ENCODE measurements at places on chromosomes 7 and 10.

DNA sequence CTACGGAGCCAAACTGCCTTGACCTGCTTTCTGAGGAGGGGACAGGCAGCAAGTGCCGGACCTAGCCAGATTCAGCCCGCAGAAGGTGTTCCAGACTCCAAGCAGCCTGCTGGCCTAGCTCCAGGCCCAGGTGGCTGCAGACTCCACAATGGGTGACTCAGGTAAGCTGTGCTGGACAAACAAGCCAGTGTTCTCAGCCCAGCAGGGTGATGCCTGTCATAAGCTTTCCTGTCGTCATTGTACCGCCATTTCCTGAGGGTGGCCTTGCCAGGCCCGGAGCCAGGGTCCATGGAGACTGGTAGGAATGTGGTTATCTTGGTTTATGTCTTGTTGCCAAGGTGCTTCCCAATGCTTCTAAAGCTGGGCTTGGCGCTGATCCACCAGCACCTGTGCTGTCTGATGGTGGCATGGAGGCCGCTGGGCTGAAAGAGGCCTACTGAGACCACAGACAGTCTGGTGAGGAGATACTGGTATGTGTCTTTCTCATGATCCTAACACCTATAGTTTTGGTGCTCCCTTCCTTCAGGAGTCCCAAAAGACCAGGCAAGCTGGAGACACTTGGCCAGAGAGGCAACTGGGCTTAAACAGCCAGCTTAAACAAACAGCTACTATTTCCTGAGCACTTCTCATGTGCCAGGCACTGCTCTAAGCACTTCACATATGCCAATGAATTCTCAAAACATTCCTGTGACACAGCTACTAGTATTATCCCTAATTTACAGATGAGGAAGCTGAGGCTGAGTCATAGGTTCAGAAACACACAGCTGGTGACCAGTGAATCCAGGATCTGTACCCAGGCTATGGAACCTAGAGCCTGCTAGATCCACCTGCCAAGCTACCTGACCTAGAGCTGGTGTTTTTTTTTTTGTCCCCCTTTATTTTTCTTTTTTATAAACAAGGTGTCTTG lies 42.0 kb downstream of the ZC3HC1 start:
- peak; percentile 96 for DNase-seq

- no peak for DNase-seq
Observed at GRCh38 chr7:30728591-30729100, 23.3 kb upstream of the INMT start.

DNA sequence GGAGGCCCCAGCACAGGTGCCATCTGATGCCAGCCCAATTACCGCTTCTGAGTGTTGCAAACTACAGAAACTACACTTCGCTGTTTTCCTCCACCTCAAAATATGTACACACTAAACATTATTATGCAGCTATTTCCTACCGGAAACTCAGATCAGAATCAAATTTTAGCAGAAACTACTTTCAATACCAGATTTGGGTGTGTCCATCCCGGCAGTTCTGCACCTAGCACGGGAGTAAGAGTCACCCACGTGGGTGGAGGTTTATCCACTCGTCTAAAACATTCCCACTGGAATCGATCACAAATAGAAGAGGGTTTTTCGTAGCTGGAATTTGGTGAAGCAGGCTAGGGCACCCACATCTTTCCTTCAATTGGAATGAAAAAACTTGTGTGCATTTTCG lies 214.4 kb upstream of the PRKCQ start:
- no peak for DNase-seq

GRCh38 chr10:124474514-124475070 lies 13.0 kb downstream of the LHPP start:
- DNase-seq: no peak

- DNase-seq: no peak
Observed at GRCh38 chr7:97215556-97215955, 98.1 kb downstream of the SDHAF3 start.

- no peak for DNase-seq
Observed at GRCh38 chr7:102182016-102182415, 104.7 kb upstream of the SH2B2 start.

DNA sequence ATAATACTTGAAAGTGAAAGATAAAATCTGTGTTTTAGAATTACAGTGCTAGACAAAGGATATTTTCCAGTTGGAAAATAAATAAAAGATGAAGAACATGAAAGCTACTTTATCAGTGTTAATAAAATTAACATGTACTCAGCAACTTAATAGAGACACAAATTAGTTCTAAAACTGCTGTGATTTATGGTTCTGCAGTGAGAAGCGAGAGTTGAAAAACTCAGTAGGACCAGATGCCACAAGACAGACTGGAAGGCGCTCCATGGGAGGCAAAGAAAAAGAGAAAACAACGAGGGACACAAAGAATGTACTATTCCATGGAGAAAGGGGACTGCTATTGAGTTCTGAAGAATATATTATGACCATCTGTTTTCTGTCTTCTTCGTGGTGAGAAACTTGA lies 590.4 kb downstream of the PHTF2 start:
- no peak for DNase-seq

- no peak for DNase-seq
Observed at GRCh38 chr7:101631224-101631714, 2.2 kb upstream of the MYL10 start.

- no peak for DNase-seq
Observed at GRCh38 chr7:108114117-108114841, 15.9 kb downstream of the LAMB4 start.

GRCh38 chr7:104933022-104933421 lies 81.0 kb upstream of the KMT2E start:
- no peak for DNase-seq

DNA sequence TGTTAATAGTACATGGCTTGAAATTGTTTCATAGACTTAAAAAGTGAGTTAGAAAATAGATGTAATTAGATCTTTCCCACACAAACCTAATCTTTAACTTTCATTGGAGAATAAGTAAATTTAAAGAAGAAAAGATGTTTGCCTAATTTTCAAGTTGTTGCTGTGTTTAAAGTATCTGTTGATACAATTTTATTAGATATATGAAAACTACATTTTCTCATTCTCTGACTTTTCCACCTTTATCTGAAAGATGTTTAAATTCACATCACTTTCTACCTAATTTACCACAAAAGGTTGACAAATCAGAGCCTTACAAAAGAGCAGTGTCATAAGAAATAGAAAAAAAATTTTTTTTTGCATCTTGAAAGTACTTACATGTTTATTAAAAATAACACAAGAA lies 45.8 kb downstream of the SHOC2 start:
- DNase-seq: no peak

- DNase-seq: no peak
Observed at GRCh38 chr10:114623661-114624294, 34.3 kb downstream of the ABLIM1 start.

- DNase-seq: no peak
Observed at GRCh38 chr7:80902716-80903308, 16.0 kb downstream of the SEMA3C start.

DNA sequence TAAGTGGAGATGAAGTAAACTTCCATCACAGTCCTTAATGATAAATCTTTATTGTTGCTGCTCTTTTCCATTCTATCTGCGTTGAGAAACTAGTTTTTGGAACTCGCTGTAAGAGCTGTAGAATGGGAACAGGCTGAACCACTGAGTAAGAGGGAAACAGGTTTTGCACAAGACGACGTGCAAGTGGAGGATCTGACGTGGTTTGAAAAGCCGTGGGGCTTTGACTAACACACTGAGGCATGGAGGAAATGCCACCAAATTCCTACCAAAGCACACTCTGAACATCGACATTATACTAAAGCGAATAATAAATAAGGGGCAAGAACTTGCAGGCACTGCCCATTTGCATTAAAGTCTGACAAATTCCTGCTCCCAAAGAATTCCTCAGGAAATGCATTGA lies 160.6 kb downstream of the KLF6 start:
- DNase-seq: peak; percentile 63

- DNase-seq: no peak
Observed at GRCh38 chr7:14271441-14271840, 282.0 kb upstream of the ETV1 start.

GRCh38 chr10:101529207-101529606 lies 58.9 kb downstream of the POLL start:
- no peak for DNase-seq

DNA sequence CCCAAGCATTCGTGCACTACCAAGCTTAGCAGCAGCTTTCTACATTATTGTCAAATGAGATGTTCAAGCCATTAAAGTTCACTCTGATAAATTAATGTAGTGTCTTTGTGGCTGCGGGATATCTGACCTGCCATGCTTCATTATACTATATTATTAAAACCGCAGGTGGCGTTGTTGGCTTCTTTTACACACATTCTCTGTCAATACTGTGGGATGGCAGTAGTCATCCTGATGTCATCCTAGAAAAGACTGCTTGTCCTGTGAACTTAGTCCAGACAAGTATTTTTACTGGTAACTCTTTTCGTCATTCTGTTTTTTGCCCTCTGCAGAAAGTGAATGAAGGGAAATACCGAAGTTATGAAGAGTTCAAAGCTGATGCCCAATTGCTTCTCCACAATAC lies 103.9 kb downstream of the ZMYND11 start:
- DNase-seq: peak; percentile 46

DNA sequence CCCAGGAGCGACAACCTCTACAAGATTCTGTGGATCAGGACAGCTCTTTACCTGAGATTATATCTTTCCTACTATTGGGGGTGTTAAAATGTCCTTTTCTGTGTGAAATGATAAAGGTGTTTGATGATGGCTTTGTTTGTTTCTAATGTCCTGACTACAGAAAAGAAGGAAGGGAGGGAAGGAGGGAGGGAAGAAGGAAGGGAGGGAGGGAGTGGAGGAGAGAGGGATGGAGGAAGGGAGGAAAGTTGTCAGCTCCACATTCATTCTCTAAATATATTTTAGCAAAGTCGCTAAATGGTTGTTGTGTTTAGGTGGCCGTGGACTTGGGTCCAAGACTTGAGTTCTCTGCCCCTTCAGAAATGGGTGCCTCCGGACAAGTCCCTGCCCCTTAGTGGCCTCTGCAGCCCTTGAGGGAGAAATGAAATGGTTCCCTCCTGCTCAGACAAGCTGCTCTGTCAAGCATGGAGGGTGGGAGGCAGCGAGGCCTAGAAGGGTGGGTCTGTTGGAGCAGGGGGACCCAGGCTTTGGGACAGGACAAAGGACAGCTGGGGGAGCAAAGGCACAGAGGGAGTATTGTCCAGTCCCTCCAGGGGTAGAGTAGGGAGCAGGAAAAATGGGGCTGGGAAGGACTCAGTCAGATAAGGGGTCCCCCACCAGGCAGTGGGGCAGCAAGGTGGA lies 4.4 kb downstream of the RGS10 start:
- DNase-seq: no peak

DNA sequence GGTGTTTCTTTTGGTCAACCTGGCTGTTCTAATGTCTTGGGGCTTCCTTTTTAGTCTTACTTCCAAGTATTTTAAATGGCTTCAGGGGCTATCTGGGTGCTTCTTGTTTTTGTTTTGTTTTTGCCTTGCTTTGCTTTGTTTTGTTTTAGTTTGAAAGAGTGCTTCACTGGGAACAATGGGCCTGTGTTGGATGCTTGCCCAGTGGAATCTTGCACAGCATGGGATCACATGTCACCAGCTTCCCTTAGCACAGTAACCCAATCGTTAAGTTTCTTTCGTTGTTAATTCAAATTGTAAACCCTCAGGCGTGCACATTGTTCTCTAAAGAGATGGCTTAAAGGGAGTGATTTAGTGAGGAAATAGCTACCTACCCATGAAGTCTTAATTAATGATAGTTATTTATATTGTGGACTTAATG lies 8.9 kb downstream of the COL17A1 start:
- DNase-seq: no peak

DNA sequence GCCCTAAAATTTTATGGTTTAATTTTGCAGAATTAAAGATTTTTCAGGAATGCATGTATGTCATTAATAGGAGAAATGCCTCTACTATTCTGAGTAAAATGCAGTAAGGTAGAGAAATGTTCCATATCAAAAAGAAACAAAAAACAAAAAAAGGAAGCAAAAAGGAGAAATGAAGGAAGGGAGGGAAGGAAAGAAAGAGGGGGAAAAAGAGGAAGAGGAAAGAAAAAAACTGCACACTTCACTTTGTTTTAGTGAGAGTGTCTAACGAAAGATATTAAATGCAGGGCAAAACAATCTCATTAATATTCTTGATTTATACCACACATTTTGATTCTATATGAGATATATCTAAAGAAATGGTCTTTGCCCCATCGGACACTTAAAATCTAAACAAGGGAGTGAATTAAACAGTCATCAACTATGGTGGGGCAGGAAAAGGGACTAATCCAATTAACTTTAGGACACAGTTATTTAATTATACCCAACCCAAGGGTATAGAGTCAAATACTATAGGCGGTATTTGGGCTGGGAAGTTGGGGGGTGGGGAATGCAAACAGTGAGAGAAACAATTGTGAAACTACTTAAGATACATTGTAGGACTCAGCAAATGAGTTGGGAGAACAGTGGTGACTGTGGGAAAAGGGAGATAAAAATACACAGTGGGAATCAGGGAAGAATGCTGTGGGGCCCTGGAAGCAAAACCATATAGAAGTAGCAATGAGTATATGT lies 27.0 kb downstream of the IMMP2L start:
- DNase-seq: no peak

- no peak for DNase-seq
Observed at GRCh38 chr7:157540606-157541294, 203.9 kb downstream of the DNAJB6 start.

- no peak for DNase-seq
Observed at GRCh38 chr7:53383131-53383530, 347.7 kb downstream of the POM121L12 start.

GRCh38 chr10:36351159-36351558 lies 709.1 kb upstream of the FZD8 start:
- DNase-seq: no peak

DNA sequence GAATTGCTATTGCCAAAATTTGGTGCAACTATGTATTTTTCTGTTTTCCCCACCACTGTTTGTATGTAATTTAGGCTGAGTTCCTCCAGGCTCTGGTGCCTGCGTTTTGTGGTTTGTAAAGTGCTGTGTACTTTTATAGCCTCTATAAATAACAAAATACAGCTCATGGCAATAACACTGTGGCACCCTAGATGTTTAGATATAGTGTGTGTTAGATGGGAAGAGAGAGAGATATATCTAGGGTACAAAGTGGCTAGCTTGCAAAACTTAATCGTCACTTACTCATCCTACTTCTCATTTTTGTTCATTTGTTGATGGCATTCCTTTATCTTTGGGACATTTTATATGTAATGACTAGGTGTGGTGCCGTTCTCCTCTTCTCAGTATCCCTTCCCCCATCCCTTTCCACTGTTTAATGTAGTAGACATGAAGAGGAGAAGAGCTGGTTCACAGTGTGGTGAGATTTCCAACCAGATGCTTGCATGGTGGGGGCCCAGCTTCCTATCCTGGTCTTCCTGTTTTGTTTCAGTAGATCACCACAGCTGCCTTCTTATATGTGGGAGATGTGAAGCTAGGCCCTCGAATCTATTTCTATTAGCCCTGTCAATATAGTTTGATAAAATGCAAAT lies 115.0 kb downstream of the SND1 start:
- no peak for DNase-seq

GRCh38 chr10:65194126-65194525 lies 1672.9 kb downstream of the REEP3 start:
- no peak for DNase-seq
